ENCODE measurements at places on chromosomes 4 and X.

DNA sequence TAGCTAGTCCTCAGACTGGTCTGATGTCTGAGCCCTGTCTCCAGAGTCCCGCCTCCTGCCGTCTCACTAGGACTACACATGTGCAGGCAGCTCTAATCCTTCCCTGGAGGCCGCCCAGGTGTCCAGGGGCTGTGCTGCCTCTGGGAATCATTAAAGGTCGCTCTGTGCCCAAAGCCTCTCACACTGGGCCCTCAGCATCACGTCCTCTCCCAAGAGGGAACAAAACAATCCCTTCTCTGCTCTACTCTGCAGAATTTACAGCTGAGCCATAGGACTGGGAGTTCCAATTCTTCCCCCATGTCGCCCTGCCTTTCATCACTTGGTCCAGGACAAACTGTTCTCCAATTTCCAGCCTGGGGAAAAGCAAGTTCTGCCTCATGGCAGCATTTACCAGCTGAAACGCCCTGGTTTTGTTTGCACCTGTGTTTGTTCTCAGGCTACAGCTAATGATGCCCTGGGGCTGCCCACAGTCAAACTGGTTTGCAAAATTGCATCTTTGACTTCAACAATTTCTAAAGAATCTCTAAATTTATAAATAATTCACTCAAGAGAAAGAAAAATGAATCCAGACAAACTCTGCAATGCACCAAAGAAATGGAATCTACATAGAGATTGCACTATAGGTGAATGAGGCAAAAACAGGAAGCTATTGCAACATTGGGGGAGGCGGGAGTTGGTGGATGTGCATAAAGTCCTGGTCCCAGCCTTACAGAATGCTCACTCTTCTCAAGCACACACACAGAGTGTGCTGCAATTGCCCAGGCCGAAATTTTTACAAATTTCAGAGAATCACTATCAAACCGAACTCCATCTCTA is 7.2 kb upstream of the MRFAP1 start:
- peak; percentile 0 for DNase-seq

DNA sequence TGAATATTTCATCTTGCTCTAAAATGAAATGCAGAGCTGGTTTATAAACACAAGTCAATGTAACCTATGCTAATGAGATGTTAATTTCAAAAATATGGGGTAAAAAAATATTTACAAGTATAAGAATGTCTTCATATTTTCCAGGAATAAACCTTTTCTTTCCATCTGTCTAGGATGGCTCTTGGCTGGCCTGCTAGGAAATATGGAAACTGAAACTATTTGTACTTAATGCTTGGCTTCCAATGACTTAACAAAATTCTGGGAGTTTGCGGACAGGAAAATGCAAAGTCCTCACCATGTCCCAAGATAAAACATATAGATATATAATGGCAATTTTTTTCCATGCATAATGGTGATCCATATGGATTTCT is 168.1 kb downstream of the SCFD2 start:
- DNase-seq: no peak

GRCh38 chr4:148962539-148963290 is 520.5 kb upstream of the NR3C2 start:
- no peak for DNase-seq

DNA sequence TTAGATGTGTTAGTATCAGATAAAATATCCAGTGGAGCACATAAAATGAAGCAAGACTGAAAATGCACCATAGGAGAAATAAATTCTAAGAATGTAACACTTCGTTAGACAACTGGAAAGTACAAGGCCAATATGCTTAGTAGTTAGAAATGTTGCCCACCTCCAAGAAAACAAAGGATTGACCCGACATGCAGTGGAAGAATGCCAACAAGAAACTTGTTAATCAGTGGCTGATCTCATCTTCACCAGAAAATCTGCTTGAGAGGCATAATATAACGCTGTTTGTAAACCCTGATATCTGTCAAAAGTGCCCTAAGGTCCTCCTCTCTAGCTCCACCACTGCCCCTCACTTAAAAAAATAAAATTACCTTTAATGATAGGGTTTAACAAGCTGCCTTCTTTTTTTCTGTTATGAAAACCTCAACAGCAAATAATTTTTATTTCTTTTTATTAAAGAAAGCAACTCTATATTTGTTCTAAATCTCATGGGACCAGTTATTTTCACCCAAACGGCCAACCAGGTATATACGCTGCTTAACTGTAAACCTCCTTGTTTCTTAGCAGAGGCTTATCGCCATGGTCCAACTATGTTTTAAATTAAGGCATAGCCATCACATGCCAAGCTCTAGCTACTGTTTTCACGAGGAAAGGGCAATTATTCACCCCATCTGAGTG is 1.8 kb downstream of the RASGEF1B start:
- DNase-seq: no peak

DNA sequence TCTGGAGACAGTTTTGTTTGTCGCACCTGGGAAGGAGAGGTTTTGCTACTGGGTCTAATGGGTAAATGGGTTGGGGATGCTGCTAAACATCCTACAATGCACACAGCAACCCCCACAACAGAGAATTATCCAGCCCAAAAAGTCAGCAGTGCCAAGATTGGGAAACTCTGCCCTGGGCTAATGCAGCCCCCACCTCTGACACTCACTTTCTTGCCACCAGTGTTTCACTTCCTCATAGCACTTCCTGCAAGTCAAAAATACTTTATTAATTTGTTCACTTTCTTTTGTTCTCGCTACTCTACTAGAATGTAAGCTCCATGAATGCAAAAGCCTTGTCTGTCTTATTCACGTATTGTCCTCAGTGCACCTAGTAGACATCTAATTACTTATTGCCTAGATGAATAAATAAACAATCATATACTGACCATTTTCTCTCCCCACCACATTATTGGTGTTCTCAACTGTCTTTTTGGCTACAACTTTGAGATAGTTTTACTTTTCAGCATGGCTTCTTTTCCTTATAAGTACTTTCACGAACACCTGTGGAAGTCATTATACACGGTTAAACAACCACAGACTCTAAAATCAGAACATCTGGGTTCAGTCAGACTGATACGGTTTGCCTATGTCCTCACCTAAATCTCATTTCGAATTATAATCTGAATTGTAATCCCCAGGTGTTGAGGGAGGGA is 82.0 kb upstream of the PITX2 start:
- DNase-seq: no peak

- DNase-seq: no peak
Measured at GRCh38 chrX:12570859-12571501, 220.2 kb upstream of the PRPS2 start.

DNA sequence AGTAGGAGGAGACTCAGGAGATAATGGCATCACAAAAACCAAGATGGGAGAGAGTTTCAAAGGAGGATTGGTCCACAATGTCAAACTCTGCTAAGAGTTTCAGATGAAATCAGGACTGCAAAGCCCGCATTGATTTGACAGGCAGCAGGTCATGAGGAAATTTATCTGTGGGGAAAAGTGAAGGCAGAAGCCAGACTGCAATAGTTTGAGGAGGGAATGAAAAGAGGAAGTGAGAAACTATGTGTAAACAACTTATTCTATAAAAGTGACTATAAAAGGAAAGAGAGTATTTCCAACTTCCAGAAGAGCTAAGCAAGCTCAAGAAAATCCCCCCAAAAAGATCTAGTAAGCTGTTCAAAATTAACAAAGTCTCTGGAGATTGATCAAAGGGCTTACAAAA is 66.3 kb upstream of the DGKK start:
- no peak for DNase-seq

DNA sequence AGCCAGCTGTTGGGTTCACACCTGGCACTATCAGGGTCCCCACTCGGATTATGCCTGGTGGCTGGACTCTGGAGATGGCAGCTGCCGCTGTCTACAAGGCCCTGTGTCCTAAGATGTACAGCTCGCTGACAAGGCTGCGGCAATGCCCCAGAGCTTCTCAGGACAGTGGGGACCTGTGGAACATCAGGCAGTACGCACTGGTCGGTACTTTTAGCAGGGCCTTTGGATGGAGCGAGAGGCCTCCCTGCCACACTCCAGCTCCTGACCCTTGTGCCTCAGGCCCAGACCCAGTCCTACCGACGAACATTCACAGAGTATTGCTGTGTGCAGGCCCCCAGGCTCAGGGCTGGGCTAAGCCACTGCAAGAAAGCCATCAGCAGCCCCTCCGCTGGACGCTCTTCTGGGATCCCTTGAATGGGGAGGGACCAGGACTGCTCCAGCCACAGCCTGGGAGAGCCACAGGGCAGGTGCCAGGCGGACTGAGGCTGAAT is 45.7 kb upstream of the HMX1 start:
- no peak for DNase-seq

DNA sequence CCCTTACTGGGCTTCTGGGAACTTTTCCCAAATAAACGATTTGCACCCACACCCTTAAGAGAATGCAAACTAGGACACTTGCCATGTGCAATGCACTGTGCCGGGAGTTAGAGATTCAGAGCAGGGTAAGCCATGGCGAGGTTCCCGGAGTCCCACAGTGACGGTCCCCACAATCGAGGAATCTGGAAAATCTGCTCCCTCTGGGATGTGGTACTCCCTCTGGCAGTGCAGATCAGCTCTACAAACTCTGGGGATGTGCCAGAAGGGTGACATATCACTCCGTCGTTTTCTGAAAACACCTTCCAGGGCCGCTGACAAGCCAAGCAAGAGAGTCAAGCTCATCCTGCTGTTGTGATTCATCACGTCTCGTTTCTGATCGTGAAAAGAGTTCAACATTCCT is 537.5 kb downstream of the BCOR start:
- no peak for DNase-seq

DNA sequence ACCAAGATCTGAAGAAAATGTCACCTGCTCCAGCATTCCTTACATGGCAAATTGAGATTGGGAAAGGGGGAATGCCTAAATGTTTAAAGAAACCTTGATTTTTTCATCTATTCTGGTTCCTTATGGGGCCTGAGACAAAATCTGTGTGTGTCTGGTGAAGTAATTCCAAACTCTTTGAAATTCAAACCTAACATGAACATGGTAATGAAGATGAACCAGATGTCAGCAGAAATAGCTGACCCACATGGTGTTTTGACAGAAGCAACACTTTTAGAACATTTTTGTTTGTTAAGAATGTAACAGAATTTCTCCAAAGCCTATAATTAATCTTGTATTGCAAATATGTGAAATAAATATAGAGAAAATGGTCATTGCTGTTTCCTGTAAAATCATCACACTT is 133.0 kb downstream of the PARM1 start:
- no peak for DNase-seq

DNA sequence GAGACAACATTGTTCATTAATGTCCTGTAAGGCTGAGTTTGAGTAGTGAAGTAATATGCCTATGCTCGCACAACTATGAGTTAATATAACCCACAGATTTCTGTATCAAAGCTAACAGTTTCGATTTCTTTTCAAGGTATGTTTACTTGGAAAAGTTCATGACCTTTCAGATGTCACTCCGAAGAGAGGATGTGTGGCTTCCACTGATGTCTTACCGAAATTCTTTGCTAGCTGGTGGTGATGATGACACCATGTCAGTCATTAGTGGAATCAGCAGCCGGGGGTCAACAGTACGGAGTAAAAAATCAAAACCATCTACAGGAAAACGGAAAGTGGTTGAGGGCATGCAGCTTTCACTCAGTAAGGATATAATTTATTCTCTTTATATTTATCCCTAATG is 124.9 kb downstream of the STAG2 start:
- no peak for DNase-seq

Measured in NCI-H2107 (cell line).